Neuronal stem cell (in vitro differentiated cells): ENCODE measurements at places on chromosomes 6 and 20.

DNA sequence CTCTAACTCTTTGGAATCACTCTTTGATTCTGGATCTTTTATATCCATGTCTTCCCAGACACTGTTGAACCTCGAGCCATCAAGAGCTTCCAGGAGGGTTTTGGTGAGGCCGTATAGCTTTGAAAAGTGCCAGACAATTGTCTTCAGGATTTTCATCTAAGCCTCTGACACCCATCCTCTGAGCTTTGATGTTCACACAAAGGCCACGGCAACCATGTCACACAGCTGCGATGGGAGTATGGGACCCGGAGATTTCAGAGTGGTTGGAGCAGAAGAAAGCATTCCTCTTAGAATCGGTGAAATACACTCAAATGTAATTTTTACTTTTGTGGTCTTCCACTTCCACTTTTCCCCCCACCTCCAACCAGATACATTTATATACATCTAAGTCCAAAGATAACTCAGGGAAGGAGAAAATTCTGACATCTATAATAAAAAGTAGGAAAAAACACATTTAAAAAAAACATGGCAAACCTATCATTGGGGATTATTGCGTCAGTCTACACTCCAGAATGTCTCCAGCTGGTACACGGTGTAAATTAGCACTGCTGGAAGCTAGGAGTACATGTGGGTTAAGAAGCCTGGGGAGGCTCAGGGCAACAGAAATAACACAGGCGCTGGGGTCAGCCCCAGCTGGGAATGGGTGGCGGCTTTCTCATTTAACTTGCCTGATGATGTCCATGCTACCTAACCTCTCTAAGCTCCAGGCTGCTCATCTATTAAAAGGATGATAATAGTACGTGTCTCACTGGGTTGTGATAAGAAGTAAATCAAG is 92.7 kb downstream of the LY86 start:
- H3K27ac ChIP-seq: no peak overlapping the region
- H3K4me1 ChIP-seq: no peaks in the 10 kb centered on the region
- no peak for DNase-seq
- no peak overlapping the region for H3K4me3 ChIP-seq
- no peaks in the 10 kb centered on the region for H3K36me3 ChIP-seq

DNA sequence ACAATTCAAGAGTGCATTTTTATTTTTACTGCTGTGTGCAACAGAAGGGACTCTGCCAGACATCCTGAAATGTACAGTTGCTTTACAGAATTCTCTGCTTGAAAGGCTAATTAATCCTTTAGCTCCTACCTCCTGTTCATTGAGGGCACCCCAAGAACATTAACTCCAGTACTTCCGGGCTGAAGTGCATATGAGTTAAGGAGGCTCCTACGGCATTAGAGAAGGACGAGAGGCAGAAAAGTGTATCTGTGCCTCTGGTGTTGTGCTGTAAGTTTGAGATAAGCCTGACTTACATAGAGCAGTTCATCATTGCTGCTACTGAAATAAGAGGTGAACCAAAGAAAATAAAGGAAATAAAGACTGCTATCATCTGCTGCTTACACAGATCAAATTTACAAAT is 609.3 kb upstream of the ADGRB3 start:
- H3K36me3 ChIP-seq: no peaks in the 10 kb centered on the region
- no peak overlapping the region for H3K27ac ChIP-seq
- no peaks in the 10 kb centered on the region for H3K27me3 ChIP-seq

DNA sequence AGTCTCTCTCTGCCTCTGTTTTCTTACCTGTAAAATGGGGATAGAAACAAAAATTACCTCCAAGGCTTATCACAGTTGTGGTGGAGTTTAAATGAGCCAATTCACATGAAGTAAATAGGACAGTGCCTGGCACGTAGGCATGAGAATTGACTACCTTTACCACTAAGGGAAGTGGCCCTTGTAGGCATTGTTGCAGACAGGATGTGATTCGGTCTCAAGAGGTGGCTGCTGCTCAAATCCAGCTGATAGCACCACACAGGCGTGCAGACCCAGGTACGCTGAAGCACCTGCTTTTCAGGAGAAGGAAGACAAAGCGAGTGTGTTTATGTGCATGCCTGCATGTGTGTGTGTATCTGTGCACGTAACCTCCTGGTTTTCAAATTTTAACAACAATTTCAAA is 108.6 kb downstream of the EYA2 start:
- H3K27me3 ChIP-seq: no peaks in the 10 kb centered on the region
- H3K27ac ChIP-seq: no peak overlapping the region
- no peak overlapping the region for H3K4me3 ChIP-seq
- no peaks in the 10 kb centered on the region for H3K4me1 ChIP-seq
- no peaks in the 10 kb centered on the region for H3K36me3 ChIP-seq

DNA sequence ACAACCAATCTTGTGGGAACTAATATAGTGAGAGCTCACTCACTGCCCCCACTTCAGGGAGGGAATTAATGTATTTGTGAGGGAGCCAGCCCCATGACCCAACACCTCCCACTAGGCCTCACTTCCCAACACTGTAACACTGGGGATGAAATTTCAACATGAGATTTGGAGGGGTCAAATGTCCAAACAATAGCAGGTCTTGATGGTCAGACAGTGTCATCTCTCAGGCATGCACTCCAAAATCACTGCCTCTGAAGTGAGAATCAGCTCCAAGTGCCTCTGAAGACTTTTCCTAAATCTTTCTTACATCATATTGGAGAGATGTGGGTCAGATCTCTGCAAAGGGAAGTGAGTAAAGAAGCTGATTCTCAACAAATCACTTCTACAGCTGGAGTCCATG is 13.8 kb upstream of the SAYSD1 start:
- peaks cover 7% of the 10 kb centered on the region for H3K4me1 ChIP-seq
- H3K4me3 ChIP-seq: no peak overlapping the region
- no peaks in the 10 kb centered on the region for H3K27me3 ChIP-seq
- no peak for DNase-seq
- no peaks in the 10 kb centered on the region for H3K36me3 ChIP-seq
- H3K27ac ChIP-seq: no peak overlapping the region

DNA sequence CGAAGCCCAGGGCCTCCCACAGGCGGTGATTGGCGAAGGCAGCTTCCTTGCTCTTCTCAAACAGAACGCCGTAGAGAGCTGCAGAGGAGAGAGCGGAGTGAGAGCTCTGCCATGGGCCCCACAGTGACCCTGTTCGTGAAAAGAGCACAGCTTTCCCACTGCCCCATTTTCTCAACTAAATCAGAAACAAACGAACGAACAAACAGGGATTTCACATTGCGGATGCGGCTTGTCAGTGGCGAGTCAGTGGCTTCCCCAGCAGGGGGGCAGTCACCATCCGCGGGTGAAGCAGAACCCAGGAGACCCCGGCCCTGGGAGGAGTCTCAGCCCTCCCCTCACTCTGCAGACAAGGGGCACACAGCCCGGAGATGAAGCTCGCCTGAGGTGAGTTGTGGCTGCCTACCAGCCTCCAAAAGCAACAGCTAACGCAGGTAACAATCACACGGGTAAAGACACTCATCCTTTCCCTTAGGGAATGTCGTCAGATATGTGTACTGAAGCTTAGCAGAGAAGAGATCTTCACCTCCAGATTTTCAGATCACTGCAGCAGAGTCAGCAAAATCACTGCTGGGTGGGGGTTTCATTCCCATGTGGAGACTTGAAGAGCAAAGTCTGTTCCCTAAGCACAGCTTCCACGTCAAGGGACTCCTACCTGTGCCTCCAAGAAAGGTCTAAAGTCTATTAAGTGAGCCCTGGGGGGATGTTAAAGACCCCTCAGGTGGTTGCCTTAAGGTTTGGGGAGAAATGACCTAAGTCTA is 51.2 kb upstream of the GPR31 start:
- H3K27ac ChIP-seq: no peak overlapping the region
- no peaks in the 10 kb centered on the region for H3K36me3 ChIP-seq
- H3K27me3 ChIP-seq: no peaks in the 10 kb centered on the region
- DNase-seq: no peak

- H3K4me1 ChIP-seq: peaks cover 10% of the 10 kb centered on the region
- no peak overlapping the region for H3K27ac ChIP-seq
- no peak for DNase-seq
- H3K4me3 ChIP-seq: no peak overlapping the region
- H3K27me3 ChIP-seq: no peaks in the 10 kb centered on the region
Measured at GRCh38 chr20:33990075-33990474, 3.6 kb upstream of the RALY start.

DNA sequence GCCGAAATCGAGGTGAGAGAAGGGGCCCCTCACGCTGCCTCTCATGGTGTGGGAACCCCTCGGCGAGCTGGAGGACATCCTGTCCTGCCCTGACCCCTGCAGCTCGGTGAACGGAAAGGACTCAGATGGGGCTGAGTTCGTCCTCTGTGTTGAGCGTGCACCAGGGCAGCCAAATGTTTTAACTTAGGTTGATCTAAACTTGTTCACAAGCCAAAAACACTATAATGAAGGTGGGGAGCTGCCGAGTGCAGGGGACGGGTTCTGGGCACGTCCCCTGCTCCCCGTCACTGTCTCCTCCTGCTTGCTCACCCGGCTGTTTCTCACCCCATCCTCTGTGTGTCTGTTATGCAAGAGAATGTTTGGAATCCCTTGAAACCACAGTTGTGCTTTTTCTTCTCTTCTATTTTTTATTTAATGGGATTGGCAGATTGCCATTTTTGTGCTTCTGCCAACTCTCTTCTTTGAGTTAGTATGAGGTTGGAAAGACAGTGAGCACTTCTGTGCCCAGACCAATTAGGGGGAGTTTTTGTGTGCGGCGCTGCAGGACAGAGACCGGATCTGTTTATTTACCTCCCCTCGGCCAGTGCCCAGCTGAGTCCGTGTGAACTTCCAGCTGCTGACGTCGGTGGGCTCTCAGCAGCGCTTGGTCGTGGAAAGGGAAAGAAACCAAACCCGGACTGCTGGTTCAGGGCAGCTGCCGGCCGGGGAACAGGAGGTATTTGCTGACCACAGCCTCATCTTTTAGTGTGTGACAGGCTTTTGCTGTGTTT is 158.1 kb downstream of the DTNBP1 start:
- DNase-seq: no peak
- H3K27ac ChIP-seq: no peak overlapping the region
- peaks cover 7% of the 10 kb centered on the region for H3K4me1 ChIP-seq
- no peaks in the 10 kb centered on the region for H3K27me3 ChIP-seq
